NCI-H1092 treated with DMSO at 0.1 percent for 48 hours (cell line): ENCODE measurements at places on chromosomes 7 and 10.

DNA sequence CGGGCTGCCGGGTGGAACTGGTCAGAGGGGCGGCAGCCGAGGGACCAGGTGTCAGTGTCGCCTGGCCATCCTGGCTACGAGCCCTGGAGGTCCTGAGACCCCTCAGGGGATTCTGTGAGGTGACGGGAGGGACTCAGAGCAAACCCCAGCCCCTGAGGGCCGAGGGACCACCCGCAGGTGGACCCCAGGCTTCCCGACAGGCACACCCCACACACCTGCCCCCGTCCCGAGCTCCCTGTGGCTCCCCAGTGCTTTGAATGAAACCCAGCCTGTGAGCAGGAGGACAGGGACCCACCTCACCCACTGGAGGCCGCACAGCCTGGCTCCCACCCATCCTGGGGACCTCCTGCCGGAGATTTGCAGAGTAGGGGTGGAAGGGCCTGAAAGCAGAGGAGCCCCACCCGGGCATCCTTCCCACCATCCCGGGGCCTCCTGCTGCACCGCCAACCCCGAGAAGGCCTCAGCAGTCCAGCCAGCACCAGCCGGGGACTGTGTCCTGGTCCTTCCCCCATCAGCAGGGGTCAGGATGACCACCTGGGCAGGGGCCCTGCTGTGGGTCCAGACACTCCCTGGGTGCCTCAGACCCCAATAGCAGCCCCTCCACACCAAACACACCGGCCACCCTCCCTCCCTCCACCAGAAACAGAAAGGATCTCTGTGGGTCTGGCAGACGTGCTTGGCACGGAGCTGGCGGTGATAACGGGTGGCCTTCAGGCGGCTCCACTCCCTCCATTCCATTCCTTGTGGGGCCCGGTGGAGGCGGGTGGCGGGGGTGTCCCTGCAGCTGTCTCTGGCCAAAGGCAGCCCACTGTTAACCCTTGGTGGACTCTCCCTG, 13.9 kb downstream of the VENTX start:
- no peak for DNase-seq

DNA sequence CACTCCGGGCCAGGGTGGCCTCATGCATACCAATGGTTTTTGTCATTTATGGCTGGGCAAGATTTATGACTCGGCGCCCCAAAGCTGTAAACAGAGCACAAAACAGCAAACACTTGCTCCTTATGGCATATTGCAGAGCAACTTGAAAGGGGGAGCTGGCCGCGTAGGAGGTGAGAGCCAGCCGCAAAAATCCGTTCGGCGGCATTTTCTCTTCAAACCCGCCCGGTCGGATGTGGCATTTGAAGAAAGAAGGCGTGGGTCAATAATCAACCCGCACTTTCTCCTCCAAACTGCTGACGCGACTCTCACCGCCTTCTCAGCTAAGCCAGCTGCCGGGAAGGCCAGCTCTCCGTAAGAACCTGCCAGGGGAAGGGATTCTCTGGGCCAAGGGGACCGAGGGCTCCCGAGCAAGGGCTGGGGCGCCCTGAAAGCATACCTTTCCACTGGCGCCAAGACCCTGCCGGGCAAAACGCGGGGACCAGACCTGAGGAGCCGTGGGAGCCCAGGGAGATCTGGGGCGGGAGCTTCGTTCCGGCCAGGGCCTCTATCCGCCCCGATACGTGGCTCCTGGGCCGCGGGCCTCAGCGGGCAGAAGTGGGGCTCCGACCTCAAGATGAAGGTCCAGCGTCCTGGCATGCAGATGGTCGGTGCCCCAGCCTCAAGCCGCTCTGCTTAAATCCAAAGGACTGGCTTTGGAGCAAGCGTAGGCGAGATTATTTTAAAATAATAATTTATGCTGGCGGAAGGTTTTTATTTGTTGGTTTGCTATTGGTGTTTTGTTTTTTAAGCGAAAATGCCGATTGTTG, 12.9 kb upstream of the HOXA2 start:
- no peak for DNase-seq

DNA sequence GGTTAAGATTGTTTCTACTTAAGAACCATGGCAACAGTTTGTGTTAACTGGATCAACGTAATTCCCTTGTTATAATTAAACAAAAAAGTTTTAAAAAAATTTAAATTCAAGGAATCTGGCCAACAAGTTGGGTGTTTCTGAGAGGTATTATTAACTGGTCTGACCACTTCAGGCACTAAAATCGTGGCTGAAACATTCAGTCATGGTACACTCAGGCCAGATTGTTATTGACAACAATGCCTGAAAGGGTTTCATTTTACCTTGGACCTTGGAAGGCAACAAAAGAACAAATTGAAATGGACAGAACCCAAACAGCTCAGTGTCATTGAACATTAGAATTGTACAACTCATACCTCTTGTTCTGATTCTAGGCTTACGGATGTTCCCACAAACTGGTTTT, 103.3 kb upstream of the ARMC3 start:
- DNase-seq: no peak

GRCh38 chr7:70777251-70777650, 354.7 kb upstream of the GALNT17 start:
- no peak for DNase-seq

- DNase-seq: no peak
Measured at GRCh38 chr7:35379481-35379880, 125.6 kb upstream of the TBX20 start.

GRCh38 chr10:11227103-11227502, 209.4 kb downstream of the CELF2 start:
- no peak for DNase-seq

DNA sequence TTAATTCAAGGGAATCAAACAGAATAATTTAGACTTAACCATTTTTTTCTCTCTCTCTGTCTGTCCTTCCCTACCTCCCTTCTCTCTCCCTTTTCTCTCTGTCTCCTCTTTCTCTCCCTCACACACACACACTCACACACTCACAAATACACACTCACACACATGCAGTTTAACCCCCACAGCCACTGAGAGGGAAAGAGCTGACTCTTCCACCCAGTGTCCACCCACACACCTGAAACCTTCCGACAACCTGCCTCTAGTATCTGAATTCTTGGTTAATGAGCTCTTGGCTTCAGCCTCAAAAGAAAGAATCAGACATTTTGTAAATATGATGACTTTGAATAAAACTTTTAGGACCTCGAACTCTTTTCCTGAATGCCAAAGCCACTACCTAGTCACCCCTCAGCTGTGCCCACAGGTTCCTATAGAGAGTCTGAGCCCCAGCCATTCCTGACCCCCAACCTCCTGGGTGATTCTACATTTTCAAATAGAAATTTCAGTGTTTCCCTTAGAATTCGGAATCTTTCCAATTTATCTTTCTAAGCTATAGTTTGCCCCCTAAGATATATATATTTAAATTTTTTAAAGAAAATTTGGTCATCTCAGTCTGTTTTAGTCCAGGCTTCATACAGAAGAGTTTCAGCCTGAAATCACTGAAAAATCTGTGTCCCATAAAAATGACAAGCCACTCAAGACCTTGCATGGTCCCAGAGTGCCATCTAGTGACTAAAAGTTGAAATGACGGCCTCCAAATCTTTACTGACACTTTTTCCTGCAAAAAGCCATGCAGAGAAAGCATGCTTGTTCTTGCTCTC, 202.8 kb downstream of the IPMK start:
- peak; percentile 29 for DNase-seq

DNA sequence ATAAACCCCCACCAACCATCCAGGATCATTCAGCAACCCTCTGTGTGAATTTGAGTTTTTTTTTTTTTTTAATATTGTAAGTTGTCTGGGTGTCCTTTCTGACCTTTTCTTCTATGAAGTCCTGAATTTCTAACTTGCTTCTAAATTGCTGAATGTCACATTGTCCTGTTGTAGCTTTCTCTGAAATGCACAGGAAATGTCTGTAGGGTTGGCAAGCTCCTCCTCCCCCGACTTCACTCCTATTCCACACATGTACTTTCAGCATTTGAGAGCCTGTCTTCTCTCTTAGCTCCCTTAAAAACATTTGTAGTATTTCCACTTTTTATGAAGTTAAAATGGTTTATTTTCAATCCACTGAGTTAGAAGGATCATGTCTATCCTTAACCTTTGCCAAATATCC, 3.3 kb upstream of the CNNM2 start:
- no peak for DNase-seq

DNA sequence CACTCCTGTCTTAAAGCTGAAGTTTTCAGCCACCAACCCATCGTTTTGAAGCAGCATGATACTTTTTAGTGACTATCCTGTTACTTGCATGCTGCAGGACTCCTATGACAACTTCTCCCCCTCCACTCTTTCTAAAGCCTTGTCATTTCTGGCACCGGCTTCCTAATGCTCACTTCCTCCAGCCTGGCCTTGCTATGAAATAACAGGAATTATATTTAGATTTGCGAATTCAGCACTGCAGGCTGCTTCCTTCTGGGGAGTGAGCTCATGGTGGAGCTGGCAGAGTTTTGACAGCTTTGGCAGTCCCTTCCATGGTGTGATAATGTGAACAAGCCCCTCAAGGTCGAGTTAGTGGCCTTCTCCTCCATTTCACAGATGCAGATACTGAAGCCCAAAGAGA, 13.4 kb downstream of the BLNK start:
- no peak for DNase-seq

- no peak for DNase-seq
Measured at GRCh38 chr10:49015700-49016099, 76.1 kb upstream of the LRRC18 start.

- no peak for DNase-seq
Measured at GRCh38 chr7:82750007-82750406, 306.4 kb upstream of the CACNA2D1 start.

- no peak for DNase-seq
Measured at GRCh38 chr10:119919271-119919670, 26.7 kb downstream of the SEC23IP start.

DNA sequence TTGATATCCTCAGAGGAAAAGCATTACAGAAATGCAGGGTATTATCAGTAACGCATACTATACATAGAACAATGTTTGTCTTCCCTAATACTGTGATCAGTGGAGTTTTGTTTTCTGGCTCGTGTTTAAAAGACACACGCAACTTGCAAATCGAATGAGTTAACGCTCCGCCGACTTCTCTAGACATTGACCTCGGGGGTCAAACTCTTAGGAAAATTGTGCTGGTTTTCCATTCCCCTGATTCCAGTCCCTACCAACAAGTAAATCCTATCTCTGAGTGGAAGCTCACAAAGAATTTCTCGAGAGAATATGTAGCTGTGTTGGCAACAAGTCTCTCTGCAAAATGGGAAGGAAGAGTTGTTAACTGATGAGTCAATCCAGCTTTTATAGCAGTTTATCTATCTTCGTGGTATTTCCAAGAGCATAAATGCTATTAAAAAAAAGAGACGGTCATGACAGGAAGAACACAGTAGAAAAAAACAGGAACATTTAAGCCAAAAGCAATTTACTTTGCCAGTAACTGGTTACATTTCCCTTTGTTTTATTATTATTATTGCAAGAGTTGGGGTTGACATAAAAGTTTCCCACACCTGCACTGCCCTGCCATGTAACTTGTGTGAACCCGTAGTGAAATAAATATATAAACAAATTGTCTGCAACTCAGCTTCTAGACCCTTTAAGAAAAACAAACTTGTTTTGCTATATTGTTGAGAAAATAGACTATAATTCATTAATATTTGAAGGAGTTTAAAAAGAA, 144.4 kb downstream of the ARID5B start:
- DNase-seq: no peak

DNA sequence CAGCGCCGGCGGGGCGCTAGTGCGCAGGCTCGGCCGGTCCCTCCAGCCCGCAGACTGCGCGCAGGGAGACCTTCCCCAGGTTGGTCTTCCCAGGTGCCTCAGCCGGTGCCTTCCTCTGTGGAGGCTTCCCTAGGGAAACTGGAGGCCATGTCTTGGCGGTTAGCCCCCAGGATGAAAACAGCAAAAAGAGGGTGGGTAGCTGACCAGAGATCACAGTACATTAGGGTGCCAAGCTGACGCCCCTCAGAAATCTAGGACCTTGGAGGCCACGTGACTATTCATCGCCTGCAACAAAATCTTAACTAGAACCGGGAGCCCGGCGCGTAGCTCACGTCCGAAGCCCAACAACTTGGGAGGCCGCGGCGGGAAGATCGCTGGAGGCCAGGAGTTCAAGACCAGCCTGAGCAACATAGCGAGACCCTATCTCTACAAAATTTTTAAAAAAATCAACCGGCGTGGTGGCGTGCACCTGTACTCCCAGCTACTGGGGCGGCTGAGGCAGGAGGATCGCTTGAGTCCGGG, 327 bp upstream of the FIS1 start:
- DNase-seq: no peak

- no peak for DNase-seq
Measured at GRCh38 chr10:11164551-11164802, 146.8 kb downstream of the CELF2 start.

- DNase-seq: no peak
Measured at GRCh38 chr10:129774736-129775401, 189.2 kb downstream of the EBF3 start.

DNA sequence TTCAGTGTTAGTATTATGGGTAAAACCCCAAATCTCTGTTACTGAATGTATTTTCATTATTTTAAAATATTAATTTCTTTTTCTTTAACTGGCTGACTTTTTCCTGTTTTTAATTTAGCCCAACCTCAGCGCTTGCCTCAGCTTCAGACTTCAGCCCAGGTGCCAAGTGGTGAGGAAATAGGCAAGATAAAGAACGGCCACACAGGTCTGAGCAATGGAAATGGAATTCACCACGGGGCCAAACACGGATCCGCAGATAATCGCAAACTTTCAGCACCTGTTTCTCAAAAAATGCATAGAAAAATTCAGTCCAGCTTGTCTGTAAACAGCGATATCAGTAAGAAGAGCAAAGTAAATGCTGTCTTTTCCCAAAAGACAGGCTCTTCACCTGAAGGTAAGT, 57.5 kb downstream of the MDFIC start:
- no peak for DNase-seq

- DNase-seq: no peak
Measured at GRCh38 chr7:97748482-97748881, 16.6 kb downstream of the TAC1 start.

GRCh38 chr10:93468461-93469213, 13.5 kb downstream of the MYOF start:
- no peak for DNase-seq

- DNase-seq: no peak
Measured at GRCh38 chr10:49625411-49625810, 11.6 kb downstream of the CHAT start.

DNA sequence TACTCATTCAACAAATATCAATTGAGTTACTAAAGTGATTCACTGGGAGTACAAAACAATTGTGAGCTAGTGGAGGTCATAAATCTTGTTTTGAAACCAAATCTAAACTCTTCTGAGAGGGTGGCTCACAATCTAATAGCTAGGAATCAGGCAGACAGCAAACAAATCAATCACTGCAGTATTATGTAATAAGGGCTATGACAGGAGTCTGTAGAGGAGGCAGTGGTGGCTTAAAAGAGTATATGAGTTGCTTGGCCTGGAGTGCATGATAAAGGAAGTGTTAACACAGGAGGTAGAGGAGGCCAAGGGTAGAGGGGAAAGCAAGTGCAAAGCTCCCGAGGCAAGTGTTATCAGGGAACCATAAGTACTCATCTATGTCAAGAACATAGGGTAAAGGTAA, 16.5 kb downstream of the MYPN start:
- DNase-seq: no peak
